ENCODE measurements at places on chromosomes 7 and 10.
A peak's percentile ranks its signal among the peaks of the same experiment; 100 is the strongest.

GRCh38 chr7:94324380-94325121 is 70.1 kb upstream of the COL1A2 start:
- DNase-seq: no peak

DNA sequence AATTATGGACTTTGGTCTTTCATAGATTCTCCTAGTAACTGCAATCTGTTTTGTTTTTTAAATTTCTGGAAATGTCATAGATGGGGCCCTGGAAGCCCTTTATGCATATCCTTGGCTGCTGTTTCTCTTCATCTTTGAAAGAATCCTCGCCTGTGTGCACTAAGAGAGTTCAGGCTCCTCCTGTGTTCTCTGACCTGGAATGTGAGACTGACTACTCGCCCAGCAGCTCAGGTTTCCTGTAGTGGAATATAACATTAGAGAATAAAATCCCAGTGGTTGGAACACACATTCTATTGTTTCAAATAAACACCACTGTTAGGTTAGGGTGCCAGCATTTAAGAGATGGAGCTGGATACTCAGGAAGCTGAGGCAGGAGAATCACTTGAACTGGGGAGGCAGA is 56.3 kb downstream of the WDFY4 start:
- no peak for DNase-seq

DNA sequence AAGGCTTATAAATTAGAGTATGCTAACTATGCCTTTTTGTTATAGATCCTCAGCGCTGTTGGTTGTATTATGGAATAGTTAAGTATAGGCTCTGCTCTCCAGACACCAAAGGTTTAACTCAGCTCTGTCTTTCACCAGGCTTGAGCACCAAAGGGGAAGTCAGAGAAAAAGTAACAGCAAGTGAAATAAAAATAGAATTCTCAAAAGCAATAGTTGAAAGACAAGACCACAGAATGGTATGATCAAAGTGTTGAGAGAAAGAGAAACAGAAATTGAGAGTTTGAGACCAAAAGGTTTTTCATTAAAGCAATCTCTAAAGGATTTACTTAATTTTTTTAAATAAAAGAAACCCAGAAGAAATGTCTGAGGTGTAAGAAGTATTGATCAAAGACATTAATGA is 529.8 kb upstream of the C7orf33 start:
- DNase-seq: no peak

- DNase-seq: no peak
Observed at GRCh38 chr10:48594803-48595538, 9.9 kb downstream of the ARHGAP22 start.

- DNase-seq: no peak
Observed at GRCh38 chr10:77158666-77159065, 478.9 kb downstream of the KCNMA1 start.

- no peak for DNase-seq
Observed at GRCh38 chr7:100477871-100478267, 1.1 kb downstream of the TSC22D4 start.

DNA sequence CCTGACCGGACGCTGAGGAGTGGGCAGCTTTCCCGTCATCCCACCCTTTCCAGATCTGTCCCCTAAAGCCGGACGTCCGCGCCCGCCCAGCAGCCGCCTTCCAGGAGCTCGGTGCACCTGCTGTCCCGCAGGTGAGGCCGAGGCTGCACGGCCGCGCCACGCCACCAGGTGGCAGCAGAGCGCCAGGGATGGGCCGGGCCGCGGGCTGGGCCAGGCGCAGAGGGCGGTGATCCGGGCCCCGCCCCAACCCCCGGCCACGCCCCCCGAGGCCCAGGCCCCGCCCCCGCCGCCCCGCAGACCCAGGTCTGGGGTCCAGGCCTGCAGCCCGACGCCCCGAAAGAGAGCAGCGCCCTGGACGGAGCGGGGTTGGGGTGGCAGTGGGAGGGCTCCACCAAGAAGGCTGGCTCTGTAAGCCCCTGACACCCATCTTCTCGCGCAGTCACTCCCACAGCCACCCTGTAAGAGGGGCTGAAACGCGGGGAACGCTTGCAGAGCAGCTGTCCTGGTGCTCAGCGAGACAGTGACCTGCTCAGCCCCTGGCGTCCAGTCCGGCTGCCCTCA is 32.2 kb downstream of the FOXL3 start:
- DNase-seq: peak; percentile 97

DNA sequence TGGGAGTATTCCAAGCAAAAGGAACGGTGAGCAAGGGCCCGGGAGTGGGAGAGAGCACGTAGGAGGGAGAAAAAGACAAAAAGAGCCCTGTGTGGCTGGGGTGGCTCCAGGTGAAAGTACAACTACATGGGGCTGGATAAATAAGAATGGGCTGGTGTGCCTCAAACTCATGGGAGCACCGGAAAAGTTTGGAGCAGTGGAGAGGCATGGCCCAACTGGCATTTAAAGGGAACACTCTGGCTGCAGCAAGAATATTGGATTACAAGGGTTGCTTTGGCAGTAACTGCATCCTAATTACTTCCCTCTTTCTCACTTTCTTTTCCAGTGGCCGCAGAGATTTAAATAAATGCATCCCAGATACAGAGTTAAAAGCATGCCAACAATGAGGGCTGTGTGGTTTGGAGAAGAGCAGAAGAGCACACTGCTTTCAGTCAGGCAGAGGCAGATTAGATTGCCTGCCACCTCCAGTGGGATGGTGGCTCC is 39.1 kb upstream of the HERPUD2 start:
- DNase-seq: no peak

DNA sequence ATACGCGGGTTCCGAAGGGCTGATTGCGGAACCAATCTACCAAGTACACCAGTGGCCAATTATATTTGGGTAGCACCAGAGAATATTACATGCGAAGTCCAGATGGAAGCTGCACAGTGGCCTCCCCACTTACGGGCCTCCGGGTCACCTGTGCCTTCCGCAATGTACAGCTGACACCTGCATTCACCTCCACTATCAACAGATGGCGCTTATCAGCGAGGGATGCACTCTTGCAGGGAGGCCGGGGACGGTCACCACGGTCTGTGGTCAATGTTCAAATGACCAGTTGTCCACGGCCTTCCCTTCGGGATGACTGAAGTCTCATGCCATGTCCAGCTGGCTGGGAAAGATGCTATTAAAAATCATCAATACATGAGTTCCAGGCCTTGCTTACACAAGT is 47.6 kb downstream of the SLIT1 start:
- no peak for DNase-seq

- DNase-seq: no peak
Observed at GRCh38 chr10:133079836-133080682, 7.7 kb upstream of the ADGRA1 start.

DNA sequence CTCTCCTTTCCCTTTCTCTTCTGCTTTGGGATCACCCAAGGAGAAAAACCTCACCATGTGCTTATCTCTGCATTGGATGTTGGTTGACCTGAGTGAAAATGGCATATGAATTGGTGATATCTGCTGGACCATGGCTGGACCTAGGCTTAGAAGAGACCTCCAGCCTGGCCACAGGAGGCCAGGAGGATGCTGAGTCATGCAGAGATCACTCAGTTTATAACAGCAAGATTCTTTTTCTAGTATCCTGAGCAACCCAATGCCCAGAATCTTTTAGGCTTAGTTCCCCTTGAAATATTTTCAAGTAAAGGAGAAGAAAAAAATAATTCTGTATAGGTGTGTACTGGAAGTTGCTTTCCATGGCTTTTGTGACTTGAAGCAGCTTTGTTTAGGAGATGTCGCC is 236.3 kb downstream of the KLF6 start:
- DNase-seq: no peak

- no peak for DNase-seq
Observed at GRCh38 chr7:80686576-80686975, 48.1 kb downstream of the CD36 start.

DNA sequence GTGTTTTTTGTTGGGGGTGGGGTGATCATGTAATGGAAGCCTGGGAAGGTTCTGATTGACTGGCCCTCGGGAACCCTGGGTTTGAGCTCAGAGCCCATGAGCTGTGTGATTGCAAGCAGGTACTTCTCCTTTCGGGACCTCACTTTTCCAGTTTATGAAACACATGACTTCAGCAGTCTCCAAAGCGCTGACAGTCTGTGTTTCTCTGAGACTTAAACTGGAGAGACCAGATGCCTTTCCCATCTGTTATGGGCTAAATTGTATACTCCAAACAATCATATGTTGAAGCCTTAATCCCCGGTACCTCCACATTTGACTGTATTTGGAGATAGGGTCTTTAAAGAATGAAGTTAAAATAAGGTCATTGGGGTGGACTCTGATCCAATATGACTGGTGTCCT is 493.6 kb downstream of the GALNT17 start:
- DNase-seq: no peak

- DNase-seq: no peak
Observed at GRCh38 chr10:78578929-78579328, 489.8 kb upstream of the ZMIZ1 start.

- DNase-seq: no peak
Observed at GRCh38 chr7:68015122-68015977, 1018.7 kb downstream of the TYW1 start.

GRCh38 chr7:113799896-113800295 is 118.9 kb downstream of the PPP1R3A start:
- DNase-seq: no peak

DNA sequence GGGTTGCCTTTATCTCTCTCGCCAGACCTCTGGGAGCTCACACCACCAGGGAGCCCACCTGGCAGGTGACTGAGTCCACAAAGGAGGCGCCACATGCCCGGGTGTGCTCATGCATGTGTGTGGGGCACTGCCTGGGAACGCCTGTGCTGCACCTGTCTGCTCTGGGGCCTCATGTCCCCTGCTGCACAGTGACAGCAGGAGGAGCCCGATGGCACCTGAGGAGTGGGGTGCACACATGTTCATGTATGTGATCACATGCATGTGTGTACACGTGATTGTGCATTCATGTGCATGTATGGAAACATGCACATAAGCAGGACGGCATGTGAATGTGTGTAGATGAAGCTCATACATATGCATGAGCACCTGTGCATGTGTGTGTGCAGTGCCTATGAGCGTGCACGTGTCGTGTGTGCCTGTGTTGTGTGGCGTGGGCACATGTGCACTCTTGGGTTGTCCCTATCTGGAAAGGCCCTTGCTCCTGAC is 22.0 kb downstream of the YKT6 start:
- no peak for DNase-seq

DNA sequence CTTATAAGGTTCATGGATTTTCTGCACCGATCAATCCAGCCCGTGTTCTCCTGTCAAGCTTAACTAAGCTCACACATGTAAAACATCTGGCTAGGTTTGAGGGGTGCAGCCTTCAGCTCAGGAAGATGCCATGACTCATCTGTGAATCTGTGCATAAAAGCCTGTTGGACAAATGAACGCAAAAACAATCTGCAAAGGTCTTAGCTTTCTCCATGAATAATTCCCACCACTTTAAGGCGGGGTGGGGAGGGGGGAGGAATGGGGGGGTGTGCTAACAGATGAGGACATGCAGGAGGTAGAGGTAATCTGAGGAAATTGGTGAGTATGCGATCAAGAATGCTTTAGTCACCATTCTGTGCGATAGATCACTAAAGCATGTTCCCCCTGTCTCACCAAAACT is 4.8 kb downstream of the DOCK4 start:
- DNase-seq: no peak

GRCh38 chr7:135459951-135460567 is 49.8 kb downstream of the CNOT4 start:
- no peak for DNase-seq

GRCh38 chr10:58796242-58796641 is 283.6 kb downstream of the BICC1 start:
- DNase-seq: peak; percentile 53

- no peak for DNase-seq
Observed at GRCh38 chr7:139340808-139341057, 404 bp upstream of the FMC1 start.

DNA sequence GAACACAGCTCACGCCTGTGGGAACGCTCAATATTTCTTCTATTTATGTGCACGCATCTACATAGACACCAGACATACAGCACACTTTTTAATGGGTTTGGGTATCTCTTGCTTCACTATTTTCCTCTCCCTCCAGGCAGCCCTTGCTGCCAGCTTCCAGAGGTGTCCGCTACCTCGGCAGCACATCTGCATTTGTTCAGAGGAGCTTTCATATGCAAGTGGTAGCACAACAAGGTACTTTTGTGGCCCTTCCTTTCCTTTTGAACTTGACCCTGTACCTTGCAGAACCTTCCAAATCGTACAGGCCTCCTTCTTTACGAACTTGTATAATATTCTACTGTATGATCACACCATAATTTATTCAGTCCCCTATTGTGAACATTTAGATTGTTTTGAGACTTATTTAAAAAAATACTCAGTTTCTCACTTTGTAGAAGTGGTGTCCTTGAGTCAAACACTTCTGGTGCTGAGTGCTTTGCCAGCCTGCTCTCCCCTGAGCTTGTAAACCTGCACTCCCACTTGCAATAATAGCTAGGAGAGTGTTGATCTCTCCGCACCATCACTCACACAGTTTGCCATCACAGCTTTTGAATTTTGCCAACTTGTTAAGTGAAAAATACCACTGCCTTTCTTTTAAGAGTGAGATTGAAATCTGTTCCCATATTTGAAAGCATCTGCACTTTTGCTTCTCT is 106.0 kb upstream of the ZNF32 start:
- DNase-seq: no peak

DNA sequence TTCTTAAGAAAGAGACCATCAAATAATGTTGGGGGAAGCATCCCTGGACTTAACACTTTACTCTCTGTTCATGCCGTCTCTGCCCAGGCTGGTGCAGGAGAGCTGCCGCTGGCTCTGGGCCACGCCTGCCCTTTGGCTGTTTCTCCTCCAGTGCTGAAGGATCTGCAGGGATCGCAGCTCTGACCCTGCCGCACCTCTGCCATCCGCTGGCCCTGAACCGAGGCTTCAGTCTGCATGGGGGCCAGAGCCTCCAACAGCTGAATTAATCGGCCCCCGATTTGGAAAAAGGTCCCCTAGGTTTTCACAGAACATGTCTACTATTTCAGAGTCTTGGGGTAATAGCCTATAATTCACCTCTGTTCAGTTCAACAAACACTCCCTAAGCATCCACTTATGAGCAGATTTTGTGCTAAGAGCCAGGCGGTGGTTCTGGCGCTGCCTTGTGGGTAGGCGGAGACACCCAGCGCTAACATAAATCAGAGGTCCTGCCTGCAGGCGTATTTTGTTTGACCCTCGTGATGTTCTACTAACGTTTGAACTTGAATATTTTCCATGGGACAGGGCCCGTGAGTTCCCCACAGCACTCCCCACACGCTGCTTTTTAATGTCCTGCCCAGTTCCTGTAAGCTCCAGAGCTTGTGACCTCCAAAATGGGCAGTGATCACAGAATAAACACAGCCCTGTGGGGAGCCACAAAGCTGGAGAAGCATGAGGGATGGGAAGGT is 99.0 kb downstream of the DYNC2I1 start:
- no peak for DNase-seq

- DNase-seq: no peak
Observed at GRCh38 chr10:126394948-126395347, 6.7 kb upstream of the ADAM12 start.

GRCh38 chr10:120530699-120531098 is 73.7 kb downstream of the PLPP4 start:
- DNase-seq: no peak
